GF-D8 (cell line): ENCODE measurements at places on chromosomes 11 and 22.

- DNase-seq, result no peak
Observed at GRCh38 chr11:129312730-129313503, 62.7 kb upstream of the BARX2 start.

- no peak for DNase-seq
Observed at GRCh38 chr11:108494182-108494581, 4.0 kb downstream of the POGLUT3 start.

GRCh38 chr11:85893395-85893794 is 38.2 kb downstream of the CCDC83 start:
- DNase-seq, result no peak

- DNase-seq, result no peak
Observed at GRCh38 chr11:59197991-59198390, 14.7 kb downstream of the MPEG1 start.

DNA sequence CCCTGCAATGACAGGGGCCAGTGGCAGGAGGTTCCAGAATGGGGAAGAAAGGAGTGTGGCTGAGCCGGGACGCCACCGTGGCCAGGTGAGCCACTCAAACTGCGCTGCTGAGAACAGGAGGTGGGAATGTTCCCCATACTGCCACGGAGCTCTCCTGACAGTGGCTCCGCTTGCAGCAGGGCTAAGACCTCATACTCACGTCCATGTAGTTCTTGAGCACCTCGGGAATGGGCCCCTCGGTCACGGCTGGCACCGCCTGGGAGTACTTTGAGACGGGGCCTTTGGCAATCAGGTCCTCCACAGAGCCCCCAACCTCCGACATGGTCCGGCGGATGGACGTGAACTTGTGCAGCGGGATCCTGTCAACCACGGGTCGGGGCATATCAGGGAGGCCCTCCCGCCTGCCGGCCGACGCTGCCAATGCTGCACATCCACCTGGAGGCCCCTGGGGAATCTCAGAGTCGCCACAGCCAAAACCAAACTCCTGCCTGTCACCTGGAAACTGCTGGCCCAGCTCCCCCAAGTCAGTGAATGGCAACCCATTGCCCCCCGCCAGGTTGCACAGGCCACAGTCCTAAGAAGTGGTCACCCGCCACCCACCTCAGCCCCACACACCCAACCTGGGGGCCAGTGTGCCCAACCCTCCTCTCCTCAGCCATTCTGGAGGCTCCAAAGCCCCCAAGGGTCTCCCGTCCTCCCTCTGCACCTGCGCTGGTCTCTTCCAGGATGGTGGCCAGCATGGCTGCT is 2.4 kb downstream of the CTSD start:
- no peak for DNase-seq

- DNase-seq, result peak; percentile 40
Observed at GRCh38 chr22:35257321-35258190, at the start of gene HMGXB4. HMGXB4 (plus strand) TSS chr22:35257493; CDS start chr22:35262391, 4,898 bp downstream.

GRCh38 chr11:111714522-111714921 is 51.7 kb downstream of the PPP2R1B start:
- DNase-seq, result no peak

DNA sequence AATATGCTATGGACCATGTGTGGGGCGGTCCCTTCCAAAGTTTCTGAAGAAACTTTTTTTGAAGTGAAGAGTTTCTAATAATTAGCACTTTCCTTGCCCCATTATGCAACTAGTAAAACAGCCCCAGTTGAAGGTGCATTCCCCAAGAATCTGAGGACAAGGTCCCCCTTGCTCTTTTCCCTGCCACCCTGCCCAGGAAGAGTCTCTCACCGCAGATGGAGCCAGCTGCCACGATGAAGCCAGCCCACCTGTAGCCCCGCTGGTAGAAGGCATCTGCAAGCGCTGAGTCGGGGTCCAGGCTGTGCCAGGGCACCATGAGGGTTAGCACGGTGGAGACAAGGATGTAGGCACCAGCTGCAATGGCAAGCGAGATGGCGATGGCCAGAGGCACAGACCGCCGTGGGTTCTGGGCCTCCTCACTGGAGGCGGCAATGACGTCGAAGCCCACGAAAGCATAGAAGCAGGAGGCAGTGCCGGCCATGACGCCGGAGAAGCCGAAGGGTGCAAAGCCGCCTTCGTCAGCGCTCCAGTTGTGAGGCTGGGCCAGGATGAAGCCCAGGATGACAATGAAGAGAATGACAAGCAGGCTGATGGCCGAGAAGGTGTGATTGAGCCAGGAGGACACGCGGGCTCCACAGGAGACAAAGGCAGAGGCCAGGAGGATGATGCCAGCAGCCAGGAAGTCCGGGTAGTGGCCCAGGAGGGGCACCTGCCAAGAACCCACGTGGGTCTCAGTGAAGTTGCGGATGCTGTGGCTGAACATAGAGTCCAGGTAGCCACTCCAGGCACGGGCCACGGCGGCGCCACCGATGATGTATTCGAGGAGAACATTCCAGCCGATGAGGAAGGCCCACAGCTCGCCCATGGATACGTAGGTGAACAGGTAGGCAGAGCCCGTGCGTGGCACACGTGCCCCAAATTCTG is 1.5 kb downstream of the SLC7A4 start:
- no peak for DNase-seq

- DNase-seq, result no peak
Observed at GRCh38 chr11:80815752-80816453, 1375.1 kb upstream of the TENM4 start.

GRCh38 chr22:33221568-33221967 is 163.4 kb upstream of the SYN3 start:
- no peak for DNase-seq

- DNase-seq, result no peak
Observed at GRCh38 chr11:109027851-109028250, 363.0 kb downstream of the DDX10 start.

DNA sequence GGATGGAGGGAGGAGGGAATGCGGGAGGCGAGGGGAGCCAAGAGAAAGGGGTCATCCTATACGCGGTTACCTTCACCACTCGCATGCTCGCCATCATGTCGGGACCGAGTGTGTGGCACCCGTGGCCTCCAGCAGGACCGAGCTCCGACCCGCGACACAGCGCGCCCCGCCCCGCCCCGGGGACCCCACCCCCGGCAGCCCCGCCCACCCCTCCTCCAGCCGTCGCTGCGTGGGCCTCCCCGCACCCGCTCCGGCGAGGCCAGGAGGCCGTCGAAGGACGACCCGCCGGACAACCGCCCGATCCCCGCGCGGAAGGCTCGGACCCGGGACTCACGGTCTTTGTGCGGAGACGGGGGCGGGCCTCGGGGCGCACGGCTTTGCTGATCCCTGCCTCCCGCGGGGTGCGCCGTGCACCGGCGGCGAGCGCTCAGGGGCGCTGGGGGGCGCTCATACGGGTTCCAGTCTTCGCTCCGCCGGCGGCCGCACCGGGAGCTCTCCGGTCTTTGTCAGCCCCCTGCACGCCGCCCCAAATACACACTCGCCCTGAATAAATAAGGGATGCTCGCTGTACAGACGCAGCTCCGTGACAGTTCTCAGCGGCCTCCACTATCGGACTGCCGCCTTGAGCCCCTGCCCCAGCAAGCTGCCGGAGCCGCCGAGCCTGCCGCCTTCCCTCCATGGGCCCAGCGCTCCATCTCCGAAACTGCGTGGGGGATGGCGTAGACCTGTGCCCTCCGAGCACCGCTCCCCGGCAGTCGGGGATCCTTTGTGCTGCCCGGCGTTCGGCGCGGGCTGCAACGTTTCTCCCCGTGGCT is at the start of gene UBE2L6:
Gene UBE2L6 (minus strand): TSS at position 158 of the 815 bp plus-strand sequence. CDS start 61 bp downstream, at position 97.
- no peak for DNase-seq

DNA sequence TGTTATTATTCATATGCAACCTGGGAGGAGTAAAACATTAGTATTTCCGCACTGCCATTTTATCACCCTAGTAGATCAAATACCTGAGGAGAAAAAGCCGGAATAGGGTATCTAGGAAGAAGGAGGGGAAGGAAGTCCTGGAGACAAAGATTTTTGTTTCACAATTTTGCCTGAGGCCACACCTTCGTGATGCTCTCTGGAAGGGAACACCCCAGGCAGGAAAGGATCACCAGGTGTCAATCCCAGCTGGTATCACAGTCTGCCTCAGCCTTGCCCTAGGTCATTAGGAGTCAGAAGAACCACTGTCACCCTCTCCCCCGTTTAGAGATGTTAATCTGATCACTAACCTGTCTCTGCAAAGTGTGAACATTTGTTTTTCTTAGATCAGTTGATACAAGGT is 35.4 kb upstream of the IGSF9B start:
- no peak for DNase-seq

DNA sequence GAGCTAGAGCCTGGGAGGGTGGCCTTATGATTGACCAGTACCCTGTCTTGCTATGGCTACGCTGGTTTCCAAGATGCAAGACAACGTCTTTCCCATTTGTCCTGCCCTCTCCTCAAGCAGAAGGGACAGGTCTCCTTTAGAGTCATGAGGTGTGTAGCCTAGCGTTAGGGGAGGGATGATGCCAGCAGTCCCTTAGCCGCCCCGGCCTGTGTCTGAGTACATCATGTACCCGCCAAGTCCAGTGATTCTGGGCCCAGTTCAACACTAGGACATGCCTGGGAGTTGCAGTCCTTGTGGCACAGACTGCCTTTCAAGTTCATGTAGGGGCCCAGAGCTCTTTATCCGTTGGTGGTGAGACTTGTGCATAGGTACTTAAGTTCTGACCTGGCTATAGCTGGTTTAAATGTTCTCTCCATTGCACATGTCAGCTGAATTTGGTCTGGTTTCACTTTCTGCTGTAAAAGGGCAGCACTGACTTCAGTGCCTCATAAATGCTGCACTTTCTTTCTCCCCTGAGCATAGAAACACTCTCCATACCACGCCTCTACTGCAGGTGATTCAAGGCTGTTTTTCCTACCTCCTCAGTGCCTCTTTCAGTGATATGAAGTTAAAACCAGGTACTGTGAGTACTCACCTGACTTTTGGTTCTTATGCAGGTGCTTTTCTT is 151.1 kb downstream of the METTL15 start:
- DNase-seq, result no peak

- no peak for DNase-seq
Observed at GRCh38 chr22:40726514-40726913, 47.2 kb downstream of the MCHR1 start.
